ENCODE measurements at places on chromosomes 2 and 18.

DNA sequence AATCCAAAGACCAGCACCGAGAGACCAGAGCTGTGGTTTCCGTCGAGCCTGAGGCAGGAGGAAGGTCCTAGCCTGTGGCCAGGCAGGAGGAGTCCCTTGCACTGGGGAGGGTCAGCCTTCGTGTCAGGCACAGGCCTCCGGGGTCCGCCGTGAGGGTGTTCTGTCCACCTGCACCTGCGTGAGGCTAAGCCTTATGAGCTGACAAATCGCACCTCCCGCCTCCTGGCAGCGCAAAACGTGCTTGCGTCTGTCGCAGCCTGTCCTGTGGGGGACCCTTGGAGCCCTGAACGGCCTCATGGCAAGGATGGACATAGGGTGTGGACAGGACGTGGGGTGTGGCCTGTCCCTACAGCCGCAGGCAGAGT, 73.3 kb downstream of the KCNG2 start:
- DNase-seq: no peak

- DNase-seq: no peak
These were observed 58.3 kb downstream of the ADNP2 start for GRCh38 chr18:80167331-80167730.

- DNase-seq: no peak
These were observed 183.2 kb downstream of the EPHA4 start for GRCh38 chr2:221388891-221389290.

DNA sequence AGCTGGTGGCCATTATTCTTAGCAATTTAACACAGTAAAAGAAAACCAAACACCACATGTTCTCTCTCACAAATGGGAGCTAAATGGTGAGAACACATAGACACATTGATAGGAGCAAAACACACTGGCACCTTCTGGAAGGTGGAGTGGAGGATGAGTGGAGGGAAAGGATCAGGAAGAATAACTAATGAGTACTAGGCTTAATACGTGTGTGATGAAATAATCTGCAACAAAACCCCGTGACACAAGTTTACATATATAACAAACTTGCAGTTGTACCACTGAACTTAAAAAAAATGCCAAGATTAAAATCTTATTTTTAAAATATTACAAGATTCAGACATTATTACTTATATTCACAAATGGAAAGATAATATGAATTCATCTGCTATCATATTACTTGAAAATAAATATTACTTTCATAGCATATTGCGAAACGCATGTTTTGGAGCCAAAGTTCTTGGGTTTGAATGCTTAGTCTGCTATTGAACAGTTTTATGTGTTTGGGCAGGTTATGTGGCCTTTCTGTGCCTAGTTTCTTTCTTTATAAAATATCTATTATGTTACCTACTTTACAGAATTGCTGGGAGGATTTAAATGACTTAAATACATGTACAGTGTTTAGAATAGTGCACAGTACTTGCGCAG, 20.5 kb downstream of the ANKRD62 start:
- DNase-seq: no peak

- DNase-seq: no peak
These were observed 71.5 kb downstream of the TMEM247 start for GRCh38 chr2:46550686-46551404.
